ENCODE measurements at places on chromosomes 11 and 22. TPM values are rescaled to one million over a fixed set of nuclear protein-coding genes. Genes with fewer than 3 reads are reported as not detected.
A peak's percentile ranks its signal among the peaks of the same experiment; 100 is the strongest.

HBE1 gene
- not detected for total RNA-seq

SF1 gene
- 129 TPM for total RNA-seq

- no peak for ATAC-seq
Observed at GRCh38 chr11:120568572-120569307, 57.2 kb downstream of the GRIK4 start.

DNA sequence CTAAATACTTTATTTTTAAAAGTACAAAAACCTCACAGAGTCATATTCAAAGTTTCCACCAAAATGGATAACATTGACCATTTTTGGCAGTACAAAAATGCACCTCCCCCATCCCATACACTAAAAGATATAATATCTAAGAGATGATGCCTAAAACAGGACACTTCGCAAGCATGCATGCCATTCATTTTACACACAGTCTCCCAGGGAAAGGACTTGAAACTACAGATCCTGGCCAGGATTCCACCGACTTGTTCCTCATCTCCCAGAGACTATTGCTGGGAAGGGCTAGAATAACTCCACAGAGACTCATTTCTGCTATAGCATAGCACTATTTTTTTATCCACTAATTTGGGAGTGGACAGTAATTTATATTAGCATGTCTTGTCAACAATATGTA is 81.7 kb downstream of the MTNR1B start:
- ATAC-seq: no peak

- no peak for ATAC-seq
Observed at GRCh38 chr11:21289686-21290085, 620.3 kb downstream of the NELL1 start.

- ATAC-seq: peak; percentile 72
Observed at GRCh38 chr22:34502821-34503220, 563.1 kb upstream of the ISX start.

- ATAC-seq: peak; percentile 79
Observed at GRCh38 chr11:11569936-11570491, 51.8 kb downstream of the GALNT18 start.
